Foreskin keratinocyte (primary cell): ENCODE measurements at places on chromosomes 7 and 10. TPM values are rescaled to one million over a fixed set of nuclear protein-coding genes. Genes with fewer than 3 reads are reported as not detected.
A peak's percentile ranks its signal among the peaks of the same experiment; 100 is the strongest.

The LHFPL3 gene
- not detected in 2 replicates for total RNA-seq

DNA sequence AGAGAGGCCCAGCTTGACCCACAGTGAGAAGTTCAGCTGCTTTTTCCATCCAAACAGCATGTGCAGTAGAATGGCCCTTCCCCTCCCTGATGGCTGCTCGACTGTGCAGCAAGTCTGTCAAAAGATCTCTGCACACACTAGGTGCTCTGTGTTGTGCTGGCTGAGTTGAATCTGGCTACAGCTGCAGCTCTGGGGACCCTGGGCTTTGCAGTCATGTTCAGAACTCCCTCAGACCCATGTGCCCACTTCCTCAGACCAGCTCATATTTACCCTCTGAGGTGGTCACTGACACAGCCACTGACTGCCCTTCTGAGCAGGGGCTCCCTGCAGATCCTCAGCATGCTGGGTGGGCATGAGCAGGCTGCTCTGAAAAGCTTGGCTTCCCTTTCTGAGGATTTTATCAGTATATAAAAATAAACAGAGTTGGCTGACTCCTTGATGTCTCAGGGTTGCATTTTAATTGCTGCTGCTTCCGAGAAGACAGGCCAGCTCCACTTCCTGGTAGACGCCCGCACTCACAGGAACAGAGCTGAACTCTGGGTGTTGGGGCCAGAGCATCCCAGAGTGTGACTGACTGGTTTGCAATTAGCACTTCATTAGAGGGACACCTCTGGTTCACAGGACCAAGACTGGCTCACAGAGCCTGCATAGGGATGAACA, 507.9 kb downstream of the RPS24 start:
- DNase-seq = no peak

The C7orf33 gene
- total RNA-seq = not detected in 2 replicates

GRCh38 chr7:100575206-100575631, 1.5 kb upstream of the SAP25 start:
- DNase-seq = no peak

GRCh38 chr10:62817121-62817765, 1.1 kb upstream of the EGR2 start:
- DNase-seq = peak; percentile 37

GRCh38 chr7:141838581-141838980, 2.7 kb downstream of the PRSS37 start:
- DNase-seq = no peak

GRCh38 chr10:75223507-75223906, 12.2 kb downstream of the COMTD1 start:
- no peak for DNase-seq

GRCh38 chr10:67527351-67527750, 168.6 kb downstream of the CTNNA3 start:
- DNase-seq = no peak

The OR13A1 gene
- not detected in 2 replicates for total RNA-seq

DNA sequence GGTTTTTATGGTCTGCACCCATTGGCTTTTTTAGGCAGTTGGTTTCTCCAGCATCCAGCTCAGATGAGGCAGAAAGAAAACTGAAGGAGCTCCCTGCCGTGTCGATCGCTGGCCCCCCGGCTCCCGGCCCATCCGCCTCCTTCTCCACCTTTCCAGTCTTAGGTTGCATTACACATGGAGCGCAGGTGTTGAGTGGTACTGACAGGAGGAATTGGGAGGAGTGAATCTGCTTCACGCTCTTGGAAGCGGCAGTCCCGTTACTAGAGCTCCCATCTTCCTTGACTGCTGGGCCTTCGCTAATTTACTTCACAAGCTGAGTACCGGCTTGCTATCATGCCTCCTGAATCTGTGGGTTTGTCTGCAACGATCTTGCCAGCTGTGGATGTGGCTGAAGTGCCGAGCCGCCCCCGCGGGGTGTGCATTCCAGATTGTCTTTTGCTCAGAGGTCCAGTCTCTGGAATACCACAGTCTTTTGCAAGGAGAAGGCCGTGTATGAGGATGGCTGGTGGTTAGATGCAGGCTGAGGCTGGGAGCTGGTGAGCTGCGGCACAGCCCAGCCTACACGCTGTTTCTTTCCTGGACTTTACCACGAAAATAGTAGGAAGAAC, 17.1 kb downstream of the IQCE start:
- no peak for DNase-seq

The SCD gene
- total RNA-seq = 1,312 and 1,467 TPM in 2 replicates

DNA sequence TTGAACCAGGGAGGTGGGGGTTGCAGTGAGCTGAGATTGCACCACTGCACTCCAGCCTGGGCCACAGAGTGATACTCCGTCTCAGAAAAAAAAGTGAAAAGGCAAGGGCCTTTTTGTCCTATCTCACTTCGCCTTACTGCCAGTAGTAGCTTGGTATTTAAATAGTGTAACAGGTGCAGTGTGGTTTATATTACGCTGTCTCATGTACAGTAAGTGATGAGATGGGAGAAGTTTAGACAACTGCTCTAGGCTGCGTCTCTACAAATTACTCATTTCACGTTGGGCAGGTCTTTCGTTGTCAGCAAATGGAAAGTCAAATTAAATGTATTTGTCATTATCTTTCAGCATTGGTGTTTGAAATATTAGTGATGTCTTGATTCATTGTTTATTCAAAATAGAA, 15.5 kb upstream of the PFKFB3 start:
- DNase-seq = no peak

DNA sequence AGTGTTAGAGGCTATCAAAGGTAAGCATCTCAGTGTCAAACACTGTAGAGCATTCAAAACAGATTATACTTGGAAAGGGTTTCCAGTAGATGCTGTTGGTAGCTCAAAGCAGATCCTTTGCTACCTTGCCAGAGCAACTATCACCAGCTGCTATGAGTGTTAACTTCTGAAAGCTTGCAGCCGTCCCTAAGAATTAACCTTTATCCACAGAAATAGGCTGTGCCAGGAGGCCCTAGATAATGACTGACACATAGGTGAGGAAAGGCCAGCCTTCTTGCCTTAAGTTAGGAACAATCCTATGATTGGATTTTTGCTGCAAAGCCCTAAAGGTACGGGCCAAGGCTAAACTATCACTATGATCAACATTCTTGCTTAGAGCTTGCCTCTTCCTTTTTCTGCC, 263.2 kb downstream of the DGKB start:
- peak; percentile 3 for DNase-seq

DNA sequence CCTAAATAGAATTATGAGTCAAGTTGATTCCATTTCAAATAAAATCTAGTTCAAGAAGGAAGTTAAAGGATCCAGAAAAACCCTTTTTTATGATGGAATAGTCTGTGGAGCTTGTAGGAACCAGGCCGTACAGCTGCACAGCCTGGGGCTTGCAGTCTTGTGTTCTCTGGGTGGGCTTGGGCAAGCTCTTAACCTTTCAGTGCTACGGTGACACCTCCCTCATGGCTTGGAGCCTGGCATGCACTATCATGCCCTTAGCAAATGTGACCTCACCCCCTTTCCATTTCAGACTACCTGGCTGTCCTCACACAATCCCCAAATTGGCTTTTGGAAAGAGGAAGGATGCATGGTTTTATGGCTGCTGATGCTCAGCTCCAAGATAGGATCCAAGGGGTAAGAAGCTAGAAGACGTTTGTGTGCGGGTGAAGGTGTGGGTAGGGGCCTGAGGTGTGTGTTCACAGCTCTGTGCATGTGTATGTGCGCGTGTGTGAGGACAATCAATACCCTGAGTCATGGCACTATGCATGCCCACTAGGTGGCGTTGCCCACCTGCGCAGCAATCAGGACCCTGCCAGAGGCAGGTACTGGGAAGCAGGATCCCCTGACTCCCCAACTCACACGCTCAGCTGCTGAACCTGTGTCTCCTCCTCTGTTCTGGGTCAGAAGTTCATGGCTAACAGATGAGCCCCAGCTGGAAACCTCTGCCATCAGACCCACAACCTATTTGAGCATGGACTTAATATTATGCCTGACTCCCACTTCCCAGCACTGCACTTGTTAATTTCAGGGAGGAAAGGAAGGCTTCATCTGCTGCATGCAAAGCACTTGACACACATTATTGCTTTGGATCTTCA, 113.4 kb downstream of the PTPN20 start:
- DNase-seq = peak; percentile 51
